ENCODE measurements at places on chromosomes 13 and 19.

GRCh38 chr13:20716951-20717350 lies 13.5 kb downstream of the IL17D start:
- DNase-seq, result no peak

GRCh38 chr13:97316390-97316789 lies 94.3 kb downstream of the MBNL2 start:
- no peak for DNase-seq

- no peak for DNase-seq
These were observed 100.3 kb downstream of the TM9SF2 start for GRCh38 chr13:99601535-99601934.

DNA sequence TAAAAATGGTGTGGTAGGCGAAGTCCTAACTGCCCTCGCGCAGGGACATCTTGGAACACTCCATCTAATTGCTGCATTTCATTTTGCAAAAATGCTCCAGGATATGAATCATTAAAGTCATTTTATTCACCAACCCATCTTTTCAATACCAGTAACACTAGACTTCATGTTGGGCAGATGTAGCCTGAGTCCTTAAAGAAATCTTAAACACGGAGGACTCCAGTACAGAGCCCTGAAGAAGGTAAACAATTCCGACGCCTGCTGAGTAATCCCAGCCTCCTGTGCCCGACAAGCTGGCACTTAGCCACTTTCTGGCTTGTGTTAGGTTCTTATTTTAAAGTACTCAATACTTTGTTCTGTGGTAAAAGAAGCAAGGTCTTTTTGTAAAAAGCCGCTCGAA lies 58.0 kb upstream of the IRS2 start:
- DNase-seq, result no peak

GRCh38 chr19:15869109-15869555 lies 28.7 kb downstream of the CYP4F2 start:
- no peak for DNase-seq

GRCh38 chr13:32811297-32811800 lies 204.9 kb upstream of the KL start:
- peak; percentile 18 for DNase-seq

DNA sequence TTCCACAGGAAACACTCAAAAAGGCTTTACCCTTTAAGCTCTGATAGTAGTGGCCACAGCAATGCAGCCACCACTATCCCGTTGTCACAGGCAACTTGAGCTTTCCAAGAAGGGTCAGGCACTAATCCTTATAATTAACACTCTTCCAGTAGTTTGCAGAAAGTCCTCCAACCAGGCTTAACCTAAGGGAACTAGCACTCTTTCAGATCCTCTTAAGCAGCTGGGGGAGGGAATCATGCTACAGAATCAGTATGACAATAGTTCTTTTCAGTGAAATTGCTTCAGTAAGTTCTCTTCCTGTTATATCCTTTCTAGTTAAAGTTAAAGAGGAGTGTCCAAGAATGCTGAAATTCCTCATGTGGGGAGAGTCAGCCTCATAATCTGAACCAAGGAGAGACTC lies 82.2 kb downstream of the TNFSF11 start:
- DNase-seq, result no peak

DNA sequence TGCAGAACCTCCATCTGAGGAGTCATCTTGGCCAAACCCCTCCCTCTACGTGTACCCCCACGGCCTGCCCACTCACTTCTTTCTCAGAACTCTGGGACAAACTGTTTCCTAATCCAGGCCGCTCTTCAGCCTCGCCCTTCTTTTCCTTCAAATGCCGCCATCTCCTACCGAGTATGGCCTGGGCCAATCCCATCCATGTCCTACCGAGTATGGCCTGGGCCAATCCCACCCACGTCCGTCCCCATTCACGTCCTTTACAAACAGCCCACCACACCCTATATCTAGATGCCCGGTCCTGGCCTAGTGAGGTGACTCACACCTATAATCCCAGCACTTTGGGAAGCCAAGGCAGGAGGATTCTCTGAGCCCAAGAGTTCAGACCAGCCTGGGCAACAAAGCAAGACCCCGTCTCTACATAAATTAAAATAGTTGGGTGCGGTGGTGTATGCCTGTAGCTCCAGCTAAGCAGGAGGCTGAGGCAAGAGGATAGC lies 1.1 kb downstream of the TMEM160 start:
- no peak for DNase-seq

- no peak for DNase-seq
These were observed 356.9 kb downstream of the NDFIP2 start for GRCh38 chr13:79837741-79838450.

GRCh38 chr13:33550885-33551284 lies 265.3 kb upstream of the STARD13 start:
- no peak for DNase-seq

- no peak for DNase-seq
These were observed 164.9 kb downstream of the DLEU7 start for GRCh38 chr13:50678464-50679162.

DNA sequence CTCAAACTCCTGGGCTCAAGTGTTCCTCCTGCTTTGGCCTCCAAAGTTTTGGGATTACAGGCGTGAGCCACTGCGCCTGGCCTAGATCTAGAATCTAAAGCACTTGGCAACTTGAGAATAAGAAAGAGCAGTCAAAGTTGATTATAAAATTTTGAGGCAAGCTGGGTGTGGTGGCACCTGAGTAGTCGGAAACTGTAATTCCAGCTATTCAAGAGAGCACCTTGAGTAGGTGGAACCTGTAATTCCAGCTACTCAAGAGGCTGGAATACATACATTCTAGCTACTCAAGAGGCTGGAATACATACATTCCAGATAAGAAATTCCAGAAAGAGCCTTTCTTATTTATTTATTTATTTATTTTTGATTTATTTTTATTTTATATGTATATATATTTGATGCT lies 8.3 kb upstream of the NAA16 start:
- DNase-seq, result no peak

GRCh38 chr19:6418562-6418932 lies 6.1 kb downstream of the KHSRP start:
- no peak for DNase-seq

DNA sequence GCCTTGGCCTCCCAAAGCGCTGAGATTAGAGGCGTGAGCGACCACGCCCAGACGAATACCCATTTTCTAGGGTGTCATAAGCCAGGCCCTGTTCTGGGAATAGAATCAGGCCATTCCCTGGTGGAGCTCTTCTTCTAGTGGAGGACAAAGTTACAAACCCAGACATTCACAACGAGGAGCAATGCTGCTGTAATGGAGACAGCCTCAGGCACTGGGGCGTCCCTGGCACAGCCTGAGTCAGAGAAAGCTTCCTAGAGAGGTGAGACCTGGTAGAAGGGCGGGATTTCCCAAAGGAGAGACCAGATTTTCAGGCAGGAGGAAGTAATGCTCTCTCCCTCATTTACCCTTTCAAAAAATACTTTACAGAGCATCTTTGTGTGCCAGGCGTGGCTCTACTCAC lies 12.7 kb downstream of the PRKCG start:
- no peak for DNase-seq

DNA sequence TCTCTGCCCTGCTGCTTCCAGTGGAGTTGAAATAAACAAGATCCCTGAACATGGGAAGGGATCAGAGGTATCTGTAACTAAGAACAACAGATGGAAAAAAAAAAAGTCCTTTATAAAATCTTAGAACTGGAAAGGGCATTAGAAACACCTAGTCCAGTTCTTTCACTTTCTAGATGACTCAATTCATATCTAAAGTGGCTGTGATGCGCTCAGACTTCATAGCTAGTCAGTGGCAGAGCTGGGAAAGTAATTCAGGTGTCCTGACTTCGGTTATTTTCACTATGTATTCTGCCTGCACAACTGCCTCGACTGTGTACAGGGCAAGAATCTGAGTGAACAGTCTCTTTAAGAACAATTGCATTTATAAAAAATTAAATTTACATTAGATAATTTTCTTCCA lies 151.8 kb upstream of the TMTC4 start:
- DNase-seq, result no peak

DNA sequence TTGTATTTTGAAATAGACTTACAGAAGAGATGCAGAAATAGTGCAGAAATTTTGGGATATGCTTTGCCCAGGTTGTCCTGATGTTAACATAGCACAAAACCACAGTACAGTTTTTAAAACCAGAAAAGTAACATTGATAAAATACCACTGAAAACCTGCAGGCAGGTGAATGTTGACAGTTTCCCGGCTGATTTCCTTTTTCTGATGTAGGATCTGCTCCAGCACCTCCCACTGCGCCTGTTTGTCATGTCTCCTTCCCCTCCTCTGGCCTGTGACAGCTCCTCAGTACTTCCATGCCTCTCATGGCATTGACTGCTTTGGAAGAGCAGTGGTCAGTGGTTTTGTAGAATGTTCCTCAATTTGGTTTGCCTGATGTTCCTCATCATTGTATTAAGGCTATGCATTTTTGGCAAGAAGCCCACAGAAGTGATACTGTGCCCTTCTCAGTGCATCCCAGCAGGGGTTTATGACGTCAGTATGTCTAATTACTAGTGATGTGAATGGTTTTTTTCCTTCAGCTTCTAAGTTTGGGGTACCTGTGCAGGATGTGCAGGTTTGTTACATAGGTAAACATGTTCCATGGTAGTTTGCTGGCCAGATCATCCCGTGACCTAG lies 31.0 kb downstream of the TDRD12 start:
- no peak for DNase-seq

- DNase-seq, result no peak
These were observed 21.1 kb downstream of the CHERP start for GRCh38 chr19:16520986-16521624.

DNA sequence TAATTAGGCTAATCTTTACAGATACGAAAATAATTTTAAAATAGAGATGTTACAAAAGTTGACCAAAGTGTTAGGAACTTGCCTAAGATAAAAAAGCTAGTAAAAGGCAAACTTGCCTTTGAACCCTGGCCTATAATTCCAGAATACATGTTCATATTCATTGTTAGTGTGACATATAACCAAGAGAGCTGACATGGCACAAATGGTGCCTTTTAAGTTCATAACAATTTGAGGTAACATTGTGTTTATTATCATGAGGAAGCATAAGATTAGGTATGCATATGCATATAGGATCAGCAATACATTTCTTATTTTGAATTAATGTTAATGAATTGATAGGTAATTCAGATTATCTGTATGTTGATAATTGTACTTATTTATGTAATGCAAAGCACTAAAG lies 1537.9 kb upstream of the PRR20A start:
- no peak for DNase-seq

GRCh38 chr13:108249150-108249549 lies 20.4 kb upstream of the TNFSF13B start:
- DNase-seq, result no peak

GRCh38 chr19:49019242-49019932 lies 2.5 kb upstream of the LHB start:
- no peak for DNase-seq

DNA sequence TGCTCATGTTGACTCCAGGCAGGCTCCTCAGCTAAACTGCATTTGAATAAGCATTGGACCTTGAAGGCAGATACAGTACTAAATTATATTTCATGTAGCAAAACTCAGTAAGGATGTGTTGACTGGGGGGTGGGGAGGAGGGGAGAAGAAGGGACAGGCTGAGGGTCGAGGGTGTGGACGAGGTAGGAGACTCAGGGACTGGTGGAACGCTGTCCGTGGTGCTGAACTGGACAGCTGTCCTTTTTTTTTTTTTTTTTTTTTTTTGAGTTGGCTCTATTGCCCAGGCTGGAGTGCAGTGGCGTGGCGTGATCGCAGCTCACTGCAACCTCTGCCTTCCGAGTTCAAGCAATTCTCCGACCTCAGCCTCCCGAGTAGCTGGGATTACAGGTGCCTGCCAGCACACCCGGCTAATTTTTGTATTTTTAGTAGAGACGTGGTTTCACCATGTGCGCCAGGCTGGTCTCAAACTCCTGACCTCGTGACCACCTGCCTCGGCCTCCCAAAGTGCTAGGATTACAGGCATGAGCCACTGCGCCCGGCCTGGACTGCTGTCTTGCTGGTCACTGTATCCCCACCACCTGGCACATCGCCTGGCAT lies 33.2 kb upstream of the CASP14 start:
- peak; percentile 0 for DNase-seq

DNA sequence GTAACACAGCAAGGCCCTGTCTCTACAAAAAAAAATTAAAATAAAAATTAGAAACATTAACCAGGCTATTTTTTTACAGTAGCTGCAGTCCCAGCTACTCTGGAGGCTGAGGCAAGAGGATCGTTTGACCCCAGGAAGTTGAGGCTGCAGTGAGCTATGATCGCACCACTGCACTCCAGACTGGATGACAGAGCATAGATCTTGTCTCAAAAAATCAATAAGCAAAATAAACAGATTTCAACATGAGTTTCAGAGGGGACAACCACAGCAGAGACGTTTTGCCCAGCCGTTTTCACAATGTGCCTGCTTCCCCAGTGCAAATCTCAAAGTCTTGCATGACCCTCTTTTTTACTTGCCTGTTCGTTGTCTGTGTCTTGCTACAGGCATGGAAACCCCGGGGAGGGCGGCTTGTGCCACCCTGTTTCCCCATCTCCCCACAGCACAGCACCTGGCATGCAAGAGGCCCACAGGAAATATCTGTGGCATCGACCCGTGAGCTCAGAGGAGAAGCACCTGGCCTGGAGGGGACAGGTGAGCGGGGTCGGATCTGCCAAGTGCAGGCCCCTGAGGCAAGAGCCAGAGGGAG lies 222.0 kb upstream of the ZNF507 start:
- DNase-seq, result no peak
